ENCODE measurements at places on chromosomes 7 and 10.

DNA sequence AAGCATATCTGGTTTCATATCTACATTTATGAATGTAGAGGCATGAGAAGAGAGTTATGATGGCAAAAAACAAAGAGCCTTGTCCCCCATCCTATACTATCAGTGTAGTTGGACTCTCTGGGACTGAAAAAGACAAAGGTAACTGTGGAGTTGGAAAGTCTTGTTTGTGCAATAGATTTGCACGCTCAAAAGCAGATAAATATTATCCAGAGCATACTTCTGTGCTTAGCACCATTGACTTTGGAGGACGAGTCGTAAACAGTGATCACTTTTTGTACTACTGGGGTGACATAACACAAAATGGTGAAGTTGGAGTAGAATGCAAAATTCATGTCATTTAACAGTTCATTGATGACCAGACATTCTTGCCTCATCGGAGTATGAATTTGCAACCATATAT is 85.2 kb upstream of the EGFR start:
- DNase-seq, result no peak

GRCh38 chr10:110273474-110273873 is 31.2 kb downstream of the SMNDC1 start:
- peak; percentile 92 for DNase-seq

- DNase-seq, result peak; percentile 72
Measured at GRCh38 chr7:82740246-82740848, 296.8 kb upstream of the CACNA2D1 start.

DNA sequence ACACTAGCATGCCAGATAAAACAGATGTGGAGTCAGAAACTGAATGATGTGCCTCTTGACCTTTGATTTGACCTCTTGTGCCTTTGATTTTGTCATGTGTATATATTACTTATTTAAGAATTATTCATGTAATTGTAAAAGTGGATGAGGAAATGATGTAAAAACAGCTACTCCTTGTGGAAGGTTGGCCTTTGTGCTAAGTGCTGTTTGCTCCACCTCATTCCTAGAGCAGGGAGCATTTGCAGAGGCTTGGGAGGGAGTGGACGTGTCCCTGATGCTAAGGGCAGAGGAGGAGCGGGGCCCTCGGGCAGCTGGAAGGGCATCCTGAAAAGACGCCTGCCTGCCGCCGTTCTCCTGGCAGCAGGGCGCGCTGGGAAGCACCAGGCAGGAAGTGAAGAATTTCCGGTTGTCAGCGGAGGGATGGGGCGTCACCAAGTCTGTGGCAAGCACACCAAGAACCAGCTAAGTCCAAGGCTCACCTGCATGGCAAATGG is 197.6 kb upstream of the ZNF32 start:
- DNase-seq, result peak; percentile 60

- no peak for DNase-seq
Measured at GRCh38 chr10:113455947-113456346, 96.9 kb upstream of the HABP2 start.

DNA sequence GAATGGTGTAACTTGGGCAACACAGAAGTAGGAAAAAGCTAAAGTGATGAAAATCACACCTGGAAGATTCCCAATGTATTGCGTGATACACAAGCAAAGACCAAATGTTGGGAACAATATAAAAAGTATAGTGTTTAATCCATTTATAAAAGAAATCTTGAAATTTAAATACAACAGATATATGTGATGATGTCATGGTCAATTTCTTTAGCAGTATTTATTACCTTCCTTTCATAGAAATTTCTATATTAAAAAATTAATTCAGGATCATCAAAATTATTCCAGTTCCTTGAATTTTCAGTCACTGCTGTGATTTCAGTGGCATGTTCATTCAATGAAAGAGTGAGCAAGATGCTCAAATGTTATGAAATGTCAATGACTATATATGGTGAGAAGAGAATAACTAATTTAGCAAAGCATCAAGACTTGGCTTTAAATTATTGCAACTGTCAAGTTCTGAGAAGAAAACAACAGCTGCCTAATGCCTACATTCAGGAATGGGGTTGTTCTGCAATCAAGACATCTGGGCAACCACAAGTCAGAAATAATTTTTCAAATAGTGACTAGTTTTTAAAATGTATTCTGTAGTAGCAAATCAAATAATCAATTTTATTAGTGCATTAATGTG is 308.8 kb downstream of the SEMA3D start:
- DNase-seq, result no peak

- no peak for DNase-seq
Measured at GRCh38 chr7:112587504-112587903, 106.7 kb downstream of the LSMEM1 start.

GRCh38 chr10:48238826-48239520 is 35.5 kb downstream of the FRMPD2 start:
- DNase-seq, result no peak
